ENCODE measurements at places on chromosomes 4 and X. TPM values are rescaled to one million over a fixed set of nuclear protein-coding genes. Genes with fewer than 3 reads are reported as not detected.

The SERTM2 gene
- 0.11 TPM for total RNA-seq

The SPOCK3 gene
- 0.56 TPM for total RNA-seq

The C4orf51 gene
- total RNA-seq, result not detected

The INPP4B gene
- total RNA-seq, result 7.0 TPM

The NPY2R gene
- not detected for total RNA-seq

The HTN3 gene
- total RNA-seq, result not detected

The TGIF2LX gene
- not detected for total RNA-seq

The POF1B gene
- total RNA-seq, result not detected

DNA sequence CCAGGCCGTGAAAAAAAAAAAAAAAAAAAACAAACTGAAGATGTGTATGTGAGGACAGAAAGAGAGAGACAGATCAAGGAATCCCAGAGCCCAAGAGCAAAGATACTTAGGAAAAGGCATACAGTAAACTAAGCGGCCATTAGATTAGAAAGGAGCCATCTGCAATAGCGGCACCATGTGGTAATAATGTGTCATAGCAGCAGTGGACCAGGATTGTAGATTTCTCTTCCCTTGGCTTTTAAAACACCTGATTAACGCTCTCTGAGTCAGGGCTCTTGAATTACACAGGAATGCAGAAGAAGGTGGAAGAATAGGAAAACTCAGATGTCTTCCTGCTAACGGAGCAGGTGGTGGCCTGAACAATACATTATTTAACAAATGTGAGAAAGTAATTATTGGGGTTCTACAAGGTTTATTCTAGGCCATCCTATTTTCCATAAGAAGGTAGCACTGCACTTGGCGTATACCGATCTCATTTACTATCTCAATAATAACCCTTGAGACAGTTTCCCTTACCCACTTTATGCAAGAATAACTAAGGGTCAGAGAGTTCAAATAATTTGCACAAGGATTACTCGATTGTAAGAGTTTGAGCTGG is 182.7 kb downstream of the KCNIP4 start:
- H3K4me1 ChIP-seq, result peaks cover 4% of the 10 kb centered on the region
- H3K4me3 ChIP-seq, result no peak overlapping the region
- peak; percentile 48 for DNase-seq
- H3K36me3 ChIP-seq, result no peaks in the 10 kb centered on the region
- peaks cover 2% of the 10 kb centered on the region for H3K27me3 ChIP-seq

GRCh38 chr4:47074816-47075215 is 43.4 kb downstream of the GABRB1 start:
- no peak overlapping the region for H3K4me3 ChIP-seq
- H3K36me3 ChIP-seq, result no peaks in the 10 kb centered on the region
- DNase-seq, result no peak
- no peaks in the 10 kb centered on the region for H3K27me3 ChIP-seq
- peaks cover 12% of the 10 kb centered on the region for H3K4me1 ChIP-seq

DNA sequence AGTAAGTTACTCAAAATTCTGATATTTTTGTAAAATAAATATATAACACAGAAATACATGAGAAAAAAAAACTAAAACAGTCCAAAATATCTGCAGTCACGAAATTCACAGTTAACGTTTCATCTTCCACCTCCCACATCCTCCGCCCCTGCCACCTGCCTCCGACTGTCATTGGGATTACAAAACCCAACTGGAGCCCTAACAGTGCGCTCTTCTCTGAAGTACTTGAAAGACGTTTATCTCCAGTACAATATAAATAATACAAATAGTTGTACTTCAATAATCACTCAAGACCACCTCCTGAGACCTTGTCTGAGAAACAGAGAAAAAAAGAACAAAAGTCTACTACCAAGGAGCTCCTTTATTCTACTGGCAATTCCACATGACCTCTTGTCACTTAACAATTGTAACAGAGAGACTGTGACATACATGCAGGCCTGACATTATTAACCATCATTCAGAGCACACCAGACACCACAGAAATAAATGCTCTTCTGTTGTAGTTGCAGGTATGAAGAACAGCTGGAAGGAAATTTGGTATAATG is 280.6 kb downstream of the PPP3CA start:
- no peak overlapping the region for H3K27ac ChIP-seq
- no peak for DNase-seq
- peaks cover 19% of the 10 kb centered on the region for H3K4me1 ChIP-seq
- no peak overlapping the region for H3K4me3 ChIP-seq

DNA sequence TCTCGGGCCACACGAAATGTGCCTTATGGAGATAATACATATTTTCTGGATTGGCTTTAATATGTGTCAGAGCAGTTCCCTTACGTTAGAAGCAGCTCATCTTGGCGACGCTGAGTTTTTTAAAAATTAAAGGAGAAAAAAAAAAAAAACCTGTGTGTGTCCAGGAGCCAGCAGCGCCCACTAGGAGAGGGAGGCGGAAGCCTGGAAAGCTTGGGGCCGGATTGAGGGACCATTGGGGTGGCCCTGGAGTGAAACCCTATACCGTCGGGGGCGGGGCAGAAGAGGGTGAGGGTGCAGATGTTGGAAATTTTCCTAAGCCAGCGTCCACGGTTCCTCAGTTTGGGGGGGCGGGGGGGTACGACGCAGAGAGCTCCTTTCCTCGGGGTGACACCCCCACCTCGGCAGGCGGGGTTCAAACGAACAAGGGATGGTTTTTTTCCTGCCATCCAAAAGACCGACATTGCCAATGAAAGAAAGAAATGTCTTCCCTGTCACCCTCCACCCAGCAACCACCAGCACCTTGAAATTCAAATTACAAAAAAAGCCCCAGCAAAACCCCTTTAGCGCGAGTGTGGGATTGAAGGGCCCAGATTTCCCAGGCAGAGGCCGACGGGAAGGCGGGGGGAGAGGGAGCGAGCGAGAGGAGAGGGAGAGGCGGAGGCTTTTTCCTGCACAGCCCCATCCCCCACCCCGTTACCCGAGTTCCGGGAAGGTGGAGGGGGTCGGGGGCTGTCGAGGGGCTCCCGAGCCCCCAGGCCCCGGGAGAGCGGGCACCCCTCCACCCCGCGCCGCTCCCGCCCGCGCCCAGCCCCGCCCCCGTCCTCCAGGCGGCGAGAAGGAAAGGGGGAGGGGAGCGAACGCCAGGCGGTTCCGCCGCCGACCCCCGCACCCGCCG is 859 bp downstream of the SMARCA1 start:
- H3K4me1 ChIP-seq, result peaks cover 33% of the 10 kb centered on the region
- H3K27me3 ChIP-seq, result no peaks in the 10 kb centered on the region
- H3K36me3 ChIP-seq, result no peaks in the 10 kb centered on the region

DNA sequence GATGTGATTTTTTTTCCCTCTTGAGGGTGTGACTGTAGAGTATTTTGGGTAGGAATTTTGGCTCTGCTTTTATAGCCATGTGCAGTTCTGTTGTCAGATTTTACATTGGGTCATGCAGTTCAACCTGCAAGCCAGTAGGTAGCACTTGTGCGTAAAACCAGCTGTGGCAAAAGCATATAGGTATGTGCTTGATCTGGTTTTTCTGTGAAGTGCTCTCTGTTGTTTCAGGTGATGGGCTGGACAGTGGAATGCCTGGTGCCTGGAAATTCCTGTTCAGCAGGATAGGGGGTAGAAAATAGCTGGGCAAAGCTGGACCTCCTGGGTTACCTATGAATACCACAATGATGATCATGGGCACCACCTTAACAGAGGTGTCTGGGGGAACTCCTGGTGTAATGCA is 584.2 kb upstream of the PCDH10 start:
- no peak for DNase-seq
- no peak overlapping the region for H3K4me3 ChIP-seq
- H3K4me1 ChIP-seq, result no peaks in the 10 kb centered on the region
- H3K27me3 ChIP-seq, result no peaks in the 10 kb centered on the region

- H3K27ac ChIP-seq, result no peak overlapping the region
- no peaks in the 10 kb centered on the region for H3K27me3 ChIP-seq
- DNase-seq, result no peak
- no peak overlapping the region for H3K4me3 ChIP-seq
- H3K4me1 ChIP-seq, result peaks cover 12% of the 10 kb centered on the region
- H3K36me3 ChIP-seq, result no peaks in the 10 kb centered on the region
Observed at GRCh38 chrX:22203186-22203585, 69.5 kb upstream of the CBLL2 start.

DNA sequence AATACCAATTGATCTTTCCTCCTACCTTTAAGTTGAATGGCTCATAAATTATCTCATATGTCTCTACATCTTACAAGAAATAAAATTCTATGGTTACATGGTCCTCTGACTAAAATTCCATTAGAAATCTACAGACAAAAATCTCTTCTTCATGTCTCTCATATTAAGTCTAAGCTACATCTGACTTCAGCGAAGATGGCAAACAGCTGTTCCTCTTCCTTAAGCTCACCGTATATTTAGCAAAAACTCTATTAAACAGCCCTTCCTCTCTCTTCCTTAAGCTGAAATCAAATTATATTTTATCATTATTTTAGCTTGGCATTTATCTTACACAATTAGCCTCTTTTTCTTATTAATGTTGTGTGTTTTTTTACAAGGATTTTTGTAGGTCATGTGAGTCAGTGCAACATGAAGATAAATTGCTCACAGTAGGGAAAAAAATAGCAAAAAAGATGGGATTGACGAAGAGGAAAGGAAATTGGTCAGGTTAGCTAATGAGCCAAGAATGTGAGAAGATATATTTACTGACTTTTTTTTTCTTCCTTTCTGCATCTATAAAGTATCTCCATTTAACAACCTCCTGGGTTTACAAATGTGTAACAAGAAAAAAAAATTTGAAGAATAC is 2412.8 kb downstream of the ARAP2 start:
- no peak overlapping the region for H3K4me3 ChIP-seq
- no peaks in the 10 kb centered on the region for H3K36me3 ChIP-seq

- H3K4me3 ChIP-seq, result no peak overlapping the region
- H3K27me3 ChIP-seq, result peaks cover 5% of the 10 kb centered on the region
- no peak overlapping the region for H3K27ac ChIP-seq
- DNase-seq, result no peak
- H3K4me1 ChIP-seq, result no peaks in the 10 kb centered on the region
Observed at GRCh38 chr4:10619855-10620254, 64.7 kb downstream of the CLNK start.

- H3K27me3 ChIP-seq, result peaks cover 2% of the 10 kb centered on the region
- no peak overlapping the region for H3K27ac ChIP-seq
- DNase-seq, result no peak
- no peak overlapping the region for H3K4me3 ChIP-seq
- H3K4me1 ChIP-seq, result peaks cover 9% of the 10 kb centered on the region
Observed at GRCh38 chr4:152115794-152116193, 355.0 kb upstream of the GATB start.

- H3K4me1 ChIP-seq, result peaks cover 31% of the 10 kb centered on the region
- H3K4me3 ChIP-seq, result no peak overlapping the region
- H3K27ac ChIP-seq, result no peak overlapping the region
- DNase-seq, result no peak
Observed at GRCh38 chrX:123983240-123983639, 21.7 kb downstream of the STAG2 start.

- no peaks in the 10 kb centered on the region for H3K4me1 ChIP-seq
- DNase-seq, result no peak
- H3K36me3 ChIP-seq, result no peaks in the 10 kb centered on the region
- H3K27me3 ChIP-seq, result peaks cover 3% of the 10 kb centered on the region
- no peak overlapping the region for H3K27ac ChIP-seq
Observed at GRCh38 chr4:128468123-128468989, 180.7 kb upstream of the PGRMC2 start.

All from neural crest cell (in vitro differentiated cells).